Activated naive CD4-positive, alpha-beta T cell treated with Interleukin-2 at 50 U/mL for 16 hours (primary cell): ENCODE measurements at places on chromosomes 11 and 22.
A peak's percentile ranks its signal among the peaks of the same experiment; 100 is the strongest.

DNA sequence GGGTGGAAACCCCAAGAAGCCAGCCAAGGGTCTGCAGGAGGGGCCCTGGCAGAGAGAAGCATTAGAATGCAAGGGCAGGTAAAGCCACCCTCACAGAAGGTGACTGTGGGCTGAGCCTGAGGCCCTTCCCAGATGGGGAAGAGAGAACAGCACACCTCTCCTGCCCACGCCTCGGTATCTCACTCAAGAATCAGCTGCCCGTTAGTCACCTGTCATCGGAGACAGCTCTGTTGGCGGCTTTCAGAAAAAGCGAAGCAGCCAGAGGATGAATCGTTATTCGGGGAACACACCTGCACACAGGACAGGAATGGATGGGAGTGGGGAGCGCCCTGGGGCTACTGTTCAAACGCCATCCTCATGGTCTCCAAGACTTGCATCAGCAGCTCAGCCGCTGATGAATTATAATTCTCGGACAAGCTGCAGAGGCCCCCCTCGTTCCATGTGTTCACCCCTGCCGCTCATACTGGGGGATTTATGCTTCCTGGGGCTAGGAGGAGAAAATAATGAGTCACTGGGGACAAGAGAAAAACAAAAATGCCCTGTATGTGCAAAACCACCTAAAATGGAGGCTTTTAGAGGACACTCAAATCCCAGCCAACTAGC, 21.6 kb upstream of the TMA7B start:
- peak; percentile 62 for DNase-seq

GRCh38 chr11:44033411-44033850, 14.3 kb upstream of the ACCSL start:
- DNase-seq: no peak

GRCh38 chr22:24969560-24970301, 17.2 kb downstream of the KIAA1671 start:
- DNase-seq: no peak

DNA sequence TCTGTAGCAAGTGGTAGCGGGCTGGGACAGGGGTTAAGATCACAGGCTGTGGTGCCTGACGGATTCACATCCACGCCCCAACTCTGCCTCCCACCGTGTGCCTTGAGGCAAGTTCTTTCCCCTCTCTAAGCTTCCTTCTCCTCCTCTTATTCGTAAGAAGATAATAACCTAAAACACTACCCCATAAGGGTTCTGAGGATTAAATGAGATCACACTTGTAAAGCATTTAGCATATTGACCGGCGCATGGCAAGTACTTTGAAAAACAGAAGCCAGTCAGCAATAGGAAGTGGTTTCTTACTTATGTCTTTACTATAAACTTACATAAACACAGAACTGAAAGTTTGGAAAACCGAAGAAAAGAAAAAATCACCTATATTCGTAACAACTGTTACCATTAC, 15.5 kb upstream of the LMO2 start:
- no peak for DNase-seq

DNA sequence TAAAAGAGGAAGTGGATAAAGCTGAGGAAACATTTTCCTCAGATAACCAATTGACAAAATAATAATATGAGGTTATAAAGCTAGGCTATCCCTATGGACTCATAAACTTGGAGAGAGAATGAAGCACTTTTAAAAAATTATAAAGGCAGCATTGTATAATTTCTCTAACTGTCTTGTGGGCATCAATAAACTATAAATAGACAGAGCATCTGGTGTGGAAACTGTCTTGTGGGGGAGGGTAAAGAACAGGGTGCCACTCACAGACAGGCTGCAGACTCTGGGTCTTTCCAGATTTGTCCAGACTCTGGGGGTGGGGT, 333.5 kb downstream of the BUD13 start:
- no peak for DNase-seq

DNA sequence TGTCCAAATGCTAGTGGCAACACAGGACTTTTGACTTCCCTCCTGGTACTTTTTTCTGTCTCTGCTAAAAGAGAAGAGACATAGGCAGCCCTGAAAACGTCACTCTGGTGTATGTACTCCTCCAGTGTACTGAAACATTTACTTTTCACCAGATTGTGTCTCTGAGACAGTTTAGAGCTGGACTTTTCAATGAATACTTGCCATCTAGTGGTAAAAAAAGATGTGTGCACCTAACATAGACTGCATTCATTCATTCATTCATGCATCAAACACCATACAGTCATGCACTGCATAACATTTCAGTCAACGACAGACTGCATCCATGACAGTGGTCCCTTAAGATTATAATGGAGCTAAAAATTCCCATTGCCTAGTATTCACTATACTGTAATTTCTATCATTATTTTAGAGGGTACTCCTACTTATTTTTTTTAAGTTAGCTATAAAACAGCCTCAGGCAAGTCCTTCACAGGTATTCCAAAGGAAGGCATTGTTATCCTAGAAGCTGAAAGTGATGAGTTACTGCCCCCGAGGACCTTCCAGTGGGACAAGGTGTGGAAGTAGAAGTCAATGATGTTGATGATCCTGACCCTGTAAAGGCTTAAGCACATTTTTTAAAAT, 186.2 kb downstream of the SPON1 start:
- no peak for DNase-seq

GRCh38 chr11:27124514-27125264, 84.1 kb downstream of the BBOX1 start:
- DNase-seq: no peak

DNA sequence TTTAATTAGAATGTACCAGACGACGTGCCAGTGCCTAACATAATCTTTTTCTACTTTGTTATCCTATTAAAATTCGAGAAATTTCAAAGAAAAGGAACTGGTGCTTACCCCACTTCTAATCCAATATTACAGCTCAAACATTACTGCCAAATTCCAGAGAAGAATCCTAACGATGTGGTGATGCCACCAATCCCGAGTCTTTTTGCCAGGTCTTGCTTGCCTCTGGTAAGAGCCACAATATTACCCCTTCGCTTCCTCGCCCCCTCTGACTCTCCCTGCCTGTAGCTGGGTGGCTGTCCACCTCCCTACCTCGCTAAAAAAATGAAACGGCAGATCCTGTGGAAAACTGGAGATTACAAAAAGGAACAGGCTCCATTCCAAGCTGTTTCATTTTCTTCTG, 49.4 kb upstream of the TBCEL start:
- no peak for DNase-seq

GRCh38 chr22:21673534-21674321, 7.9 kb downstream of the PPIL2 start:
- no peak for DNase-seq

- no peak for DNase-seq
Measured at GRCh38 chr22:20405931-20406685, 12.2 kb downstream of the ZNF74 start.
